ENCODE measurements at places on chromosomes 13 and 19. TPM values are rescaled to one million over a fixed set of nuclear protein-coding genes. Genes with fewer than 3 reads are reported as not detected.

DNA sequence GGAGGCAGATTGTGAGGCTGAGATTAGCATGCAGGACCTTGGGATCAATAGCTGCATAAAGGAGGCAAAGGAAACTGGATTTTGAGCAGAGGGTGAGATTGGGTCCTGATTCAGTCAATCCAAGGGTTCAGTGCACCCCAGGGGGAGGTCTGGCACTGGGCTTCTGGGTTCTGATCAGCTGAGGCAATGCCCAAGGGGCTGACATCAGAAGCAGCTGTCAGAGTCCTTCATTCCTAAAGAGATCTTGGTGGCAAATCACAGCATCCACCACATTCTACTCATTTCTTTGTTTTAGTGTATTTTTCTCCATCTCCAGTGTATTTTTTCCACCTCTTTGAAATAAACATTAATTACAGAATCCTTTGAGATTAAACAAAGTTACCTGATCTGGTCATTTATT is 5.4 kb upstream of the LYPD5 start:
- no peaks in the 10 kb centered on the region for H3K27me3 ChIP-seq
- H3K4me3 ChIP-seq, result no peak overlapping the region
- H3K4me1 ChIP-seq, result no peaks in the 10 kb centered on the region
- DNase-seq, result no peak

GRCh38 chr13:33441015-33441414 is 155.5 kb upstream of the STARD13 start:
- no peak overlapping the region for H3K4me3 ChIP-seq
- no peaks in the 10 kb centered on the region for H3K27me3 ChIP-seq
- no peak overlapping the region for H3K27ac ChIP-seq
- DNase-seq, result no peak
- no peaks in the 10 kb centered on the region for H3K4me1 ChIP-seq
- no peaks in the 10 kb centered on the region for H3K36me3 ChIP-seq

DNA sequence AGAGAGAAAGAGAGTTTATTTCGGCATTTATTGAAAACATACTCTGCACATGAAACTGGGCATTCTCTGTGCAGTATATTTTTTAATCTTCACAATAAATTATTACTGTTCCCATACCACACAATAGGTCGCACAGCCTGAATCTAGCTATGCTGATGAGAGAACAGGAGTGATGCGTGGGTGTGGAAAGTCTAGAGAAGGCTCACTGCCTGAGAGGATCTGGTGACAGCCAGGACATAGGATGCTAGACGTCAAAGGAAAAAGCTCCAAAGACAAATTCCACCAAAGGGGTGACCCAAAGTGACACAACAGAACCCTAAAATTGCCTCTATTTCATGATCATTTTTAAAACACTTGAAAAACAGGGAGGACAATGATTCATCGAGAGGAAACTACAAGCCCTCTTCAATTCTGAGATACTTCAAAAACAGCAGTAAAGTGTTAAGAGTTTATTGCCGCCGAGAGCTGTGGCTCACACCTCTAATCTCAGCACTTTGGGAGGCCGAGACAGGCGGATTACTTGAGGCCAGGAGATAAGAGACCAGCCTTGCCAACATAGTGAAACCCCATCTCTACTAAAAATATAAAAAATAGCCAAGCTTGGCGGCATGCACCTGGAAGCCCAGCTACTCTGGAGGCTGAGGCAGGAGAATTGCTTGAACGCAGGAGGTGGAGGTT is 189.6 kb upstream of the NBEA start:
- H3K36me3 ChIP-seq, result no peaks in the 10 kb centered on the region
- H3K27me3 ChIP-seq, result no peaks in the 10 kb centered on the region
- DNase-seq, result no peak
- no peak overlapping the region for H3K4me3 ChIP-seq

DNA sequence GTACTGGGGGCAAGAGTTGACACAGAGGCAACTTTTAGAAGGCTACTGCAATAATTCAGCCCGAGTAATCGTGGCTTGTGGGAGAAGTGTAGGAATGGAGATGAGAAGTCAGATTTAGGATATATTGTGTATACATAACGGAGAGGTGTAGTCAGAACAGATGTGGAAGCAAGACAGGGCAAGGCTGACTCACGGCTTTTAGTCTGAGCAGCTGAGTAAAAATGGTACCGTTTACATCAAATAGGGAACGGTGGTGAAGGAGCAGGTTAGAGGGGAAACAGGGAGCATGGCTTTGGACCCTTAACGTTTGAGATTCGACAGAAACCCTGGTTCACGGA is 796 bp upstream of the LSM14A start:
- DNase-seq, result no peak
- peaks cover 36% of the 10 kb centered on the region for H3K4me1 ChIP-seq
- H3K4me3 ChIP-seq, result peak overlapping the region; percentile 84

The DPP9 gene
- 75.8 TPM for total RNA-seq

Data from upper lobe of right lung (tissue), 1 donor.